Vagina (tissue), 2 donors: ENCODE measurements at places on chromosomes 16 and 17. TPM values are rescaled to one million over a fixed set of nuclear protein-coding genes. Genes with fewer than 3 reads are reported as not detected.

Gene SRL
- 1.5 TPM for total RNA-seq

GRCh38 chr16:29897333-29897732 is 2.0 kb downstream of the SEZ6L2 start:
- H3K4me1 ChIP-seq = peaks cover 22% of the 10 kb centered on the region
- no peak overlapping the region for H3K27ac ChIP-seq
- no peak for DNase-seq
- no peaks in the 10 kb centered on the region for H3K36me3 ChIP-seq
- no peak overlapping the region for H3K4me3 ChIP-seq
- peaks cover 3% of the 10 kb centered on the region for H3K27me3 ChIP-seq

DNA sequence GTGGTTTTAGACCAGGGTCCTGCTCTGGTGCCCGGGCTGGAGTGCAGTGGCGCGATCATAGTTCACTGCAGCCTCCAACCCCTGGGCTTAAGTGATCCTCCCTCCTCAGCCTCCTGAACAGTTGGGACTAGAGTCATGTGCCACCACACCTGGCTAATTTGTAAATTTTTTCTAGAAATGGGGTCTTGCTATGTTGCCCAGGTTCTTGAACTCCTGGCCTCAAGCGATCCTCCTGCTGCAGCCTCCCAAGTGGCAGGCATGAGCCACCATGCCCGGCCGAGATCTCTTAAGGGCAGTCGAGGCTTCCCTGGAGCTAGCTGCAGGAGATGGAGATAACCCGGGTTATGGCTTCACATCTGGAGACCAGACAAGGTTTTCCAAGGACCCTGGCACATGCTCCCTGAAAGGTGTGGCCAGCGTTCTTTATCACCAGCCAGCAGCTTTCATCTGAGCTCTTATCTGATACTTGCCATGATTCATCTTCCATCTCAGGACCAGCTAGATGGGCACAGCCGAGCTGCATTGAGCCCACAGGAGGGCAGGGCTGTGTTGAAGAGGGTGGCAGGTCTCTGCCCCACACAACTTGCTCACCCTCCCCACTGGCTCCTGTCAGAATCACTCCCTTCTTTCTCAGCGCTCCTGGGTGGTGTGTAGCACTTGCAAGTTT is 28.6 kb downstream of the SCNN1B start:
- H3K4me1 ChIP-seq = peaks cover 5% of the 10 kb centered on the region
- H3K27ac ChIP-seq = no peak overlapping the region
- no peak for DNase-seq
- no peak overlapping the region for H3K4me3 ChIP-seq

- H3K27ac ChIP-seq = no peak overlapping the region
- H3K36me3 ChIP-seq = no peaks in the 10 kb centered on the region
- no peaks in the 10 kb centered on the region for H3K27me3 ChIP-seq
- DNase-seq = no peak
Observed at GRCh38 chr16:31145398-31145990, 4.4 kb downstream of the PRSS36 start.

- DNase-seq = no peak
- H3K4me1 ChIP-seq = peaks cover 19% of the 10 kb centered on the region
- H3K27ac ChIP-seq = no peak overlapping the region
- H3K36me3 ChIP-seq = peaks cover 5% of the 10 kb centered on the region
- H3K27me3 ChIP-seq = no peaks in the 10 kb centered on the region
Observed at GRCh38 chr17:46089389-46089965, 90.4 kb downstream of the STH start.

DNA sequence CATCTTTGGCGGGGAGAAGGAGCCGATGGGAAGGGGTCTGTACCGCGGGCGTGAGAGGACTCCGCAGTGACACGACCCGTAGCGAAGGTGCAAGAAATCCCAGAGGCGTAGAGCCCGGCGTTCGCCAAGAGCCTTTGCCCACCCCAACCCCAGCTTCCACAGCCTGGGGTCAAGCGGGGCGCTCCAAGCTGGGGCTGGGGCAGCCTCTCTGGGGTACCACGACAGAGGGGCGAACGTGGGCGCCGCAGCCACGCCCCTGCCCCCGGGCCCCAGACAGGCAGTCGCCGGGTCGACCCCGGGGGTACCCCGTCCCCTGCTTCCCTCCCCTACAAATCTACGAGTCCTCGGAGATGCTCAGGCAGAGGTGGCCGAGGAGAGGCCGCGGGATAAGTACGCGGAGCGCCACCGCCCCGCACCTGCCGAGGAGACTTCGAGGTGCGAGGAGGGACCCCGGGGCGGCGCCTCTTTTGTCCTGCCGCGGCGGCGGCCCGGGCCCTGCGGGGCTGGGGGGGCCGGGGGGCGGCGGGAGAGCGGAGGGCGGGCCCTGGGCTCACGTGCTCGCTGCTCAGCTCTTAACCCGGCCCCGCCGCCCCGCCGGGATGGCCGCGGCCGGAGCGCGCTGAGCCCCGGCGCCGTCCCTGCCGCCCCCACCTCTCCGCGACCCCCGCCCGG is at the start of gene ADAM11:
Gene ADAM11 (plus strand): TSS at position 575 of the 672 bp plus-strand sequence. CDS start 212 bp downstream, outside the sequence.
- DNase-seq = no peak
- no peaks in the 10 kb centered on the region for H3K27me3 ChIP-seq
- H3K36me3 ChIP-seq = no peaks in the 10 kb centered on the region
- peak within 1 kb of the TSS; percentile 46 for H3K4me3 ChIP-seq

GRCh38 chr17:10614536-10615155 is 42.5 kb downstream of the MYH3 start:
- H3K4me3 ChIP-seq = no peak overlapping the region
- H3K27me3 ChIP-seq = no peaks in the 10 kb centered on the region
- H3K36me3 ChIP-seq = no peaks in the 10 kb centered on the region
- DNase-seq = no peak
- peaks cover 9% of the 10 kb centered on the region for H3K4me1 ChIP-seq

DNA sequence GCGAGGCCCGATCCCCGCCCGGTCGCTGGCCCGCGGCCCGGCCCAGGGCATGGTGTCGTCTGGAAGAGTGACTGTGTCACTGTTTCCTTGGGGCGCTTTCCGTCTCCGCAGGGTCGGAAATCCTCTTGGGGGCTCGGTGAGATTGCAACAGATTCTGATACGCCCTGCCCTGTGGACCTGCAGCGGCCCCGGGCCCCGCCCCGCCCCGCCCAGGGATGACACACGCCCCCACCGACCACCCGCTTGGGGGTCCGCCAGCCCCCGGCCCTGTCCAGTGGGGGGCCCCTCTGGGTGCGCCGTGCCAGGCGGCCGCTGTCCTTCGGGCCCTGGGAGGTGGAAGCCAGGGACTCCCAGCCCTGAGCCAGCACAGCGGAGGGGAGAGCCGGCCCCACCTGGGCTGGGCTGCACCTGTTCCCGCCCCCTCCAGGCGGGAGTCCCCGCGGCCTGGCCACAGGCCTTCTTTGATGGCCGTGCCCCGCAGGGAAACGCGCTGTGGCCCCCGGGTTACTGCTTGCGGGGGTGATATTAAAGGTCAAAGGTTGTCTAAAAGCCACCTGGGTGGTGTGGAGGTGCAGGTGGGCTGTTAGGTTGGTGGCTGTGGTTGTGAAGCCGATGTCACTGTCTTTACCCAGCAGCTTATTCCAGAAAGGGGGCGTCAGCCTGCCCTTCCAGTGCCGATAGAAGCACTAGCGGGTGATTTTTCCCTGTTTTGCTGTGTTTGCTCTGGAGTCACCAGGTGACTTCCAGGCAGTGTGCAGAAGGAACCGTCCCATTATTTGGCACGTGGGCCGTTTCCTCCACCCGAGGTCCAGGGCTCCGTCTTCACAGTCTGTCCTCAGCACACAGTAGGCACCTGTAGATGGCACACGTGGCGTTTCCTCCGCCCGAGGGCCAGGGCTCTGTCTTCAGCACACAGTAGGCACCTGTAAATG is 752 bp downstream of the TBC1D24 start:
- H3K27me3 ChIP-seq = peaks cover 4% of the 10 kb centered on the region
- H3K4me1 ChIP-seq = peaks cover 39% of the 10 kb centered on the region
- peak overlapping the region; percentile 79 for H3K27ac ChIP-seq
- DNase-seq = no peak
- no peaks in the 10 kb centered on the region for H3K36me3 ChIP-seq

- H3K27ac ChIP-seq = peak overlapping the region; percentile 84
- no peaks in the 10 kb centered on the region for H3K27me3 ChIP-seq
- no peaks in the 10 kb centered on the region for H3K36me3 ChIP-seq
- peaks cover 60% of the 10 kb centered on the region for H3K4me1 ChIP-seq
- no peak for DNase-seq
Observed at GRCh38 chr17:42682722-42683403, 532 bp downstream of the CNTNAP1 start.

DNA sequence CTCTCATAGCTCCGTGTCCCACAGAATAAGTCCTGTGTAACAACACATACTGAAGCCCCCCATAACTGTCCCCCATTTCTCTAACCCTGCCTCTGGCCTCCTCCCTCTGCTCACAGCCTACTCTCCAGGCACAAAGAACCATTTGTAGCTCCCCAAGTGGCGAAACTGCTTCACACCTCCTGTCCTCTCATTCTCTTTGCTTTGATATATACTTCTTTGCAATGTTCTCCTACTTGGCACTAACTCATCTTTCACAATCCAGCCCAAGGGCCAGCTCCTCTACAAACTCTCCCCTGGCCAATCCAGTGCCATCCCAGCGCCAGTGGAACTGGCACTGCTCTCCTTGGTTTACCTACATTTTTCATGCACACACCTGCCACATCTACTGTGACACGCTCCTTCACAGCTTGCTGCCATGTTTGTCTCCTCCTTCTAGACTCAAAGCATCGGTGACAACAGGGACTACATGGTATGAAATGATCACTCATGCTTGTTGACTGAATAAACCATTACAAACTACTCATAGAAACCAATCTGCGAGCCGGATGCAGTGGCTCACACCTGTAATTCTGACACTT is 12.8 kb downstream of the CYTH1 start:
- no peaks in the 10 kb centered on the region for H3K36me3 ChIP-seq
- H3K27ac ChIP-seq = no peak overlapping the region
- H3K4me3 ChIP-seq = no peak overlapping the region
